ENCODE measurements at places on chromosomes 16 and 17.
A peak's percentile ranks its signal among the peaks of the same experiment; 100 is the strongest.

DNA sequence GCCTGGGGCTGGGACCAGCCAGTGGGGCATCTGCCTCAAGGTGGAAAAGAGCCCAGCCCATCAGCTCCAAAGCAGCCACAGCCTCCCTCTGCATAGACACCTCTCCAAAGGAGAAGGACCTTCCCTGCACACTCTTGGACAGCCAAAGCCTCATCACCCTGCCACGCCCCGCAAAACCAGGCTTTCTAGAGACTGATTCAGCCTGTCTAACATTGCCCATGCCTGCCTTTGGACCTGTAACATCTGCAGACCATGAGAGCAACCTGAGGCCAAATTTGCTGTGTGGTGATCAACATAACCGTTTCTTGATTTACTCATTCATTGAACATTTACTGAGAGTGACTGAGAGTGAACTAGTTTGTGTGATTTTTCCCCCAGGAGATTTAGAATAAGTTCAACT lies 219.7 kb upstream of the HSBP1 start:
- DNase-seq, result no peak

DNA sequence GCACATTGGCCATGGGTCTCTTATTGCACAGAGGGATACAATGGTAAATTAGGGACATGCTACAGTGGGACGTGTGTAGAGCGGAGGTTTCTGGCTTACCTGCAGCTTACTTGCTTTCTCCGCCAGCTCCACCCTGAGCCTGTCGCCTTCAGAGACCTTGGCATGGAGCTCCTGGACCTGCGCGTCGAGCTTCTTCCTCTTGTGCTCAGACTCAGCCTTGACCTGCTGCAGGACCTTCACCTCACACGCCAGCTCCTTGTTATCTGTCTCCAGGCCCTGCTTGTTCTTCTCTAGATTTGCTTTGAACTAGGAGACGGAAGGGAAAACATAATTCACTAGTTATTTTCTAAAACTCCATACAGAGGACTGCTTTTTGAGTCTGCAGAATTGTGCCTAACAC lies 63.5 kb downstream of the NDEL1 start:
- DNase-seq, result no peak

GRCh38 chr16:50161950-50162349 lies 8.8 kb downstream of the TENT4B start:
- no peak for DNase-seq

- peak; percentile 3 for DNase-seq
Measured at GRCh38 chr16:62363501-62363900, 327.3 kb upstream of the CDH8 start.

DNA sequence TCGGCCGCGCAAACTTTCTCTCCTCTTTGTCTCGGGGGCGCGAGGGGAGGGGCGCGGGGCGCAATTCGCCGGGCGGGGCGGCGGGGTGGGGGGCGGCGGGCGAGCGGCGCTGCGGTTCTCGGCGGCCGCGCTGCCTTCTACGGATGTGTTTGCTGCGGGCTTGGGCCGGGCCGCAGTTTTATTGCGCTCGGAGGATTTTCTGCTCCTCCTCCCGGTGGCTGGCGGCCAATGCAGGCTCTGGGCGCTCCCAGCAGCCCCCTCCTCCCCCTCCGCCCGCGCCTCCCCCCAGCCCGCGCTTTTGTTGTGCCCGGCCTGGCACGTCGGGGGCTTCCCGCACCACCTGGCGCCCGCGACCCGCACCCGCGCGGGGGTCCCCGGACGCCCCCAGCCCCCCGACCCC lies at the start of gene TIMP2:
TSS of gene TIMP2 (minus strand) at position 154 of the 400 bp plus-strand sequence. CDS start 299 bp downstream, outside the sequence.
- DNase-seq, result peak; percentile 94

GRCh38 chr17:19292377-19292711 lies 55.2 kb downstream of the EPN2 start:
- DNase-seq, result no peak

- no peak for DNase-seq
Measured at GRCh38 chr17:71447644-71448043, 673.2 kb upstream of the SOX9 start.

- no peak for DNase-seq
Measured at GRCh38 chr16:76661691-76662235, 384.6 kb downstream of the CNTNAP4 start.

Measured in HEK293T (cell line).